ENCODE measurements at places on chromosomes 6 and 20.
A peak's percentile ranks its signal among the peaks of the same experiment; 100 is the strongest.

- peak; percentile 88 for DNase-seq
Measured at GRCh38 chr20:36435592-36436541, 105.5 kb upstream of the MYL9 start.

DNA sequence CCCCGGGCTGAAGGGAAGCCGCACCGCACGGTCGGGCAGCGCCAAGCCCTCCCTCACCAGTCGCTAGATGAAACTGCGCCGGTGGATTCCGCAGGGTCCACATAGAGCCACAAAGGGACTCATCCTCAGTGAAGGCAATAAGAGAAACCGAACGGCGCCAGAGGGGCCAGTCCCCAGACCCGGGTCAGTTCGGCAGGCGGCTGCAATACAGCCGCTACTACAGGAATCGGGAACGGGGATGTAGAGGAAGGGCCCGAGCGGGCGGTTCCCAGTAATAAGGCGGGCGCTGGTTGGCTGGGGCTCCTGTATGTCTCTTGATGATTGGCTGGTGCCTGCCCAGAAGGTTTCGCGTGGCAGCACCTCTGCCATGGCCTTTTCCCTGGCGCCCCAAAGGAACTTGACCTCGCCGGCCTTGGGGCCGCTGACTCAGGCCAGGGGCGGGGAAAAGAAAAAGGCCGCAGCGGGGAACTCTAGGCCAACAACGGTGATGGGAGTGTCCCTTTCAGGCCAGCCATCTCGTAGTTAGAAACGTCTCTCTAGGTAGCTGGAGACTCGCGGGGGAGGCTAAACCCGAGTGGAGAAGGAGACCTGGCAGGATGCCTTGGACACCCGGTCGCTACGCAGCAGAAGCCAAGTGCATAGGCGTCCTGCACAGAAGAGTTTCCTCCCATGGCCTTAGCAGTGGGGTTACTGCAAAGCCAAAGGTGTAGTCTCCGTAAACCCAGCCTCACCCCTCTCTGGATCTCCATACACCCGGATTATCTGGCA, at the start of gene IBTK:
Gene IBTK, minus strand, starts transcription at position 240 of the 768 bp plus-strand sequence. CDS start 7,258 bp downstream, outside the sequence.
- DNase-seq, result peak; percentile 96

GRCh38 chr20:61584851-61585250, 332.8 kb downstream of the CDH4 start:
- no peak for DNase-seq

GRCh38 chr6:161367472-161367871, 93.6 kb upstream of the AGPAT4 start:
- DNase-seq, result no peak

DNA sequence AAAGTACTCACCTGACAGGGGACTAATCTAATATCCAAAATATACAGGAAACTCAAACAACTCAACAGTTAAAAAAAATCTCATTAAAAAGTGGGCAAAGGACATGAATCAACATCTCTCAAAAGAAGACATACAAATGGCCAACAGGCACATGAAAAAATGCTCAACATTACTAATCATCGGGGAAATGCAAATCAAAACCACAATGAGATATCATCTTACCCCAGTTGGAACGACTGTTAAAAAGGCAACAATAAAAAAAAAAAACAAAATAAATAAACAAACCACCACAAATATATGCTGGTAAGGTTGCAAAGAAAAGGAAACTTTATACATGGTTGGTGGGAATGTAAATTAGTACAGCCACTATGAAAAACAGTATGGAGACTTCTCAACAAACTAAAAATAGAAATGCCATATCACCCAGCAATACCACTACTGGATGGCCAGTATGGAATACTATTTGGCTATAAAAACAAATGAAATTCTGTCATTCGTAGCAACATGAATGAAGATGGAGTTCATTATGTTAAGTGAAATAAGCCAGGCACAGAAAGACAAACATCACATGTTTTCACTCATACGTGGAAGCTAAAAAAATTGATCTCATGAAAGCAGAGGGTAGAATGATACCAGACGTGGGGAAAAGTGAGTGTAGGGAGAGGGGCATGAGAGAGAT, 6.6 kb downstream of the SIRPB2 start:
- no peak for DNase-seq

DNA sequence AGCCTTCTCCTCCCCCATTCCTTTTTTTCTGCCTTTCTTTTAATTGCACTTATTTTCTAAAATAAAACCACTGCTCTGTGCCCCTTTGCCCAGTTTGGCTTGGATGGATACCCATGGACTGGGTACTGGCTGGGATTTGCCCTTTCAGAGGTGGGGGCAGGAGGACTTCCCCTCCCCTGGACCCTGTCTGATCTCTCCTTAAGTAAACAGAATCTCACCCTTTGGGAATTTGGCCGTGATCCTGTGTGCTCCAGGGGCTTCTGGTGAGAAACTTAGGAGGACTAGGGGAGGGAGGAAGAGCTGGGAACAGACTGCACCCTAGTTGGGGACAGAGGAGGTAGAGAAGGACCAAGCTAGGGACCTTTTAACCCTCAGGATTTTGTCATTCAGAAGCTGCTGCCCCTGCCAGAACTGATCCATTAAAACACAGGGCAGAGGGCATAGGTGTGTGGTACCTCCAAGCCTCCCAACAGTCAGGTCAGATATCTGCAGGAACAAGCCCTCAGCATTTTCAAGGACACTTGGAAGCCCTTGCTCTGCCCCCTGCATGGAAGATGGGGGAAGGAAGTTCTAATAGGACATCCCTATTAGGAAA, 7.3 kb downstream of the FOXP4 start:
- DNase-seq, result no peak

DNA sequence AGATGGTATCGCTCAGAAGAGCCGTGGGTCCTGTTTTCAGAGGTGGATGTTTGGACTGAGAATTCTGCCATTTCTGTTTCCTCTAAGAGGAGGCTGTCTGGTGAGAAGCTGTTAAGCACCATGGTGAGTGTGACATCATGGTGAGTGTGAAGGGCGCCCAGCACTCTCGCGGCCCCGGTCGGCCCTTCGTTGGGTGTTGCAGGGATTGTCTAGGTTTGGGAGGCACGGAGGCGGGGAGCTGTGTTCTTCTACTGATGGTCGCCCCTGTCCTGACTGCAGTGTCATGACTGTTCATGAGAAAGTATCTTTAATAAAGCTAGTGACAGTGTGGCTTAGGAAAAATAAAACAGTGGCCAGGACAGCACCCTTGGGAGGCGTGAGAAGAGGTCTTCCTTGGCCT, 70.4 kb downstream of the NOL4L start:
- peak; percentile 51 for DNase-seq

- DNase-seq, result no peak
Measured at GRCh38 chr20:23278172-23278571, 72.4 kb upstream of the NXT1 start.

DNA sequence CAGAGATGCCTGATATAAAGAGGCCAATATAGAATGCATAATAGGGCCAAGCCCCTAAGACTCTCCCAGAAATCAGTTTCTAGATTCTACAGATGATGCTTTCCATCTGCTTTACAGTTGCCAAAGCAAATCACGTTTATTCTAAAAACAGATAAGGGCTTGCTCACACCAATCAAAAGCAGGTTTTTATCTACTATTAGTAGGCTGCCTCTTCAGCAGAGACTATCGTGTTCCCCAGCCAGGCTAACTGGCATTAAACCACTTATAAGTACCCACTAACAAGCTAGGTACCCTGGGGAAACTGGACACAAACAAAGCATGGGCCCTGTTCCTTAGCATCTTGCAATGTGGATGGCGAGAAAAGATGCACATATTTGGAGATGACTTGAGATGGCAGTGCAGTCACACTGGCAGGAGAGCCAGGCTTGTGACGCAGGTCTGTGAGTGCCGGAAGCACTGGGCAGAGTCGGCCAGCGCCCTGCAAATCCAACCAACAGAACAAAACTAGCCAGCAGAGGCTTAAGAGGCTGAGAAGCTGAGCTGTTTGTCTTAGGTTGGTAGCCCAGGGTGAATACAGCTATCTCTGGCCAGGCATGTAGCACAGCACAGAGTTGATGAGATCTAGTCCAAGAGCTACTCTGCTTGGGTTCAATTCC, 73.4 kb downstream of the GFOD1 start:
- DNase-seq, result no peak

- no peak for DNase-seq
Measured at GRCh38 chr6:90369024-90369519, 72.4 kb upstream of the BACH2 start.

- no peak for DNase-seq
Measured at GRCh38 chr20:37226889-37227288, 34.7 kb downstream of the GHRH start.

- peak; percentile 76 for DNase-seq
Measured at GRCh38 chr20:62827311-62828038, 10.6 kb downstream of the COL9A3 start.

- DNase-seq, result no peak
Measured at GRCh38 chr6:128233531-128233930, 286.9 kb downstream of the PTPRK start.

GRCh38 chr6:142416179-142416578, 114.4 kb downstream of the ADGRG6 start:
- DNase-seq, result no peak

DNA sequence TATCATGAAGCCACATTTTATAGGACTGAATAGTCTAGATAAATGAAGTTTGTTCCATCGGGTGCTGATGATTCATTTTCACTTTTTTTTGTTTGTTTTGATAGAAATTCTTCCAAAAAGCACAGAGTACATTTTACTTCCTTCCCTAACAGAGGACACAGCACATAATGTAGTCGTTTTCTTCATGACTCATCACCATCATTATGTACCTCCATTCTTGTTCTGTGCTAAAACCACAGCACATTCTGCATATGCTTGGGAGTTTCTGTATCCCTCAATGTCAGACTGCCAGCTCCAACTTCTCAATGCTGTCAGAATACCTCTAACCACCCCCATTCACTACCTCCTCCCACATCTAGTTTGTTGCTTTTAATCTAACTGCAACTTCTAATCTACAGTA, 1004.9 kb upstream of the ADGRB3 start:
- DNase-seq, result no peak

GRCh38 chr20:41030531-41031242, 2.1 kb downstream of the TOP1 start:
- peak; percentile 60 for DNase-seq

GRCh38 chr6:140175486-140175885, 801.0 kb upstream of the CITED2 start:
- DNase-seq, result no peak

DNA sequence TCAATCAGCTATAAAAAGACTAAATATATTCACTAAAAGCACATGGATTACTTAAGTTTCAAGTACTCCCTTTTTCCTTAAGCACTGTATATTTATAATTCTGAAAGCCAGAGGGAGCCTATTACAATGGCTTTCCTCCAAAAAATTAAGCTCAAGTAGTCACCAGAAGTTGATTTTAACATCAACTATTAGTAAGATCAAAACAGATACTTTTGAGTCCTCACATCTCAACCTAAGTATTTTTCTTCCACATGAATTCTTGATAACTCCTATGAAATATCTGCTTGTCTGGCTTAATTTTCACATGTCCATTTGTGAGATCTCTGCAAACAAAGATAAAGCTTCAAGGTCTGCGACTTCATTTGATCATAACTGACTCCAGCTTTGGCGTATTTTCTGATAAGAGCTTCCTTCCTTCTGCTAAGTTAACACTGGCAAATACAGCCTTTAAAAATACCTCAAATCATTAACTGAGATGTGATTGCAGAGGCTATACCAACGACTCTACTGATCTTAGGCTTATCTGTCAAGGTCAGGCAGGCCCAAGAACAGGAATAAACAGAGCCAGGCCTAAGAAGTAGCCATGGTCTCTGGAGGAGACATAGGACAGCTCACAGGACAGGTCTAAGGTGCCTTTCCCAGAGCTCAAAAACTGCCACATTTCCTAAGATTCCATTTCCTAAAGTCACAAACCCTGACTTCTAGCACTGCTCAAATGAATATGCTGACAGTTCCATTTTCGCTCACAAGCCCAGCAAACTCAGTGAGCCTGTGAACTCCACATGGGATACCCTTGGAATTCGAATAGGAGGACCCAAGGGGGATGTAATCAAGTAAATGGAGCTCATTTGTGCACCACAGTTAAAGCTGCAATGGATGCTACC, 10.0 kb downstream of the SNX5 start:
- no peak for DNase-seq
